Activated naive CD8-positive, alpha-beta T cell treated with anti-CD3 and anti-CD28 coated beads, Interleukin-2, amount 50 U/mL, for 16 hours (primary cell): ENCODE measurements at places on chromosomes 3 and 15.

- no peak for DNase-seq
Observed at GRCh38 chr15:89433686-89434085, 62.7 kb downstream of the RHCG start.

DNA sequence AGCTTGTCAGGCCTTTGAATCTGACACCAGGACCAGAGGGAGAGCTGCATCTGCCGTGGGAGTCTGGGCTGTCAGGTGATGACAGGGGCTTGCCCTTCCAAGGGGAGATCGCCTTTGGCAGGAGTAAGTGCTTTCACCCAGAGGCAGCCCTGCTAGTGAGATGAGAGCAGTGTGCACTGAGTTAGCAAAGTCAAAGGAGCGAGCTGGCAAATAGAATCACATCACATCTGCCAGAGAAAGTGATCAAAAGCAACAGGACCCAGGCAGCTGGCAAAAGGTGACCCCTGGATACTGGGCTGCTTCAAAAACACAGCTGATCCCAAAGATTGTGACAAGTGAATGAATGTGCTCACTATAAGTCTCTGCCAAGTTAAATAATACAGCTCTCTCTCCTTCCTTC lies 36.1 kb upstream of the PYDC2 start:
- no peak for DNase-seq

- DNase-seq, result no peak
Observed at GRCh38 chr3:16596352-16597032, 8.7 kb downstream of the DAZL start.

DNA sequence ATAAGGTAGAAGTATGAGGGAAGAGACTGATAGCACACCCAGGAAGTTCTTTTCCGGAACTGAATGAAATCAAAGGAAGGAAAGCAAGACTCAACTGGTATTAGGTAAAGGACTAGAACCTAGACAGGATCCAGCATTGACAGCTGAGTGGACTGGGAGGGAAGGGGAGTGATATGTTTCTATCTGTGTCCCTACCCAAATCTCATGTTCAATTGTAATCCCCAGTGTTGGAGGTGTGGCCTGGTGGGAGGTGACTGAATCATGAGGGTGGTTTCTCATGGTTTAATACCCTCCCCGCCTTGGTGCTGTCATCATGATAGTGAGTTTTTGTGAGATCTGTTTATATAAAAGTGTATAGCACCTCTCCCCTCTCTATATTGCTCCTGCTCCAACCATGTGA lies 415.9 kb upstream of the KCNMB2 start:
- DNase-seq, result no peak

DNA sequence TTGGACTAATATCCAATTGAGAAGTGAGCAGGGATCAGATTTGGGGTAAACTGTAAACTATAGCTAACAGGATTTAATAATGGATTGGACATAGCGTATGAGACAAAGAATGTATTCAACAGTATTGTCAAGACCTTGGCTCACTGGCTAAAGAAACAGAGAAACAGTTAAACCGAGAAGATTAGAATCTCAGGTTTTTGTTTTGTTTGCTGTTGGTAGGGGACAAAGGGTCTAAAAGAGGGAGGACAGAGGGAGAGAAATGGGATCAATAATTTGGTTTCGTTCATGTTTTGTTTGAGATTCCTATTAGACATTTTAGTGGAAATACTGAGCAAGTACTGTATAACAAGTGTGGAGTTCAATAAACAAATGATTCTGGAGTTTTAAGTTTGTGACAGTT lies 28.6 kb downstream of the CLDN1 start:
- DNase-seq, result no peak

DNA sequence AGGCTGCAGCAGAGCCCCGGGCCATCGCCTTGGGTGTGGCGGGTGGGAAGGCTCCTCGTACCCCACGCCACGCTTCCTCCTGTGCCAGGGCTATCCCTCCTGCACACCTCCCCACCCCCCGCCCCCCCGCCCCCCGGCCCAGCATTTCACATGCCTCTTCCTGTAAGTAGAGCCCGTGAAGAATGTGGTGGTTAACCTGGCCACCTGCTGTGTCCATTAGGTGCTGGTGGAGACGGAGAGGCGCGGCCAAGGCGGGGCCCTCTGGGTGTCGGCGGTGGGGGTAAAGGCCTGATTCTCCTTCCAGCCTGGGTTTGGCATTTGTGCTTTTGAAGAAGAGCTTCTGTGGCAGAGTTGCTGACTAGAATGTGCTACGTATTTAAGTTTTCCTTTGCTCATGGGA lies 127.8 kb downstream of the CHDH start:
- DNase-seq, result no peak

DNA sequence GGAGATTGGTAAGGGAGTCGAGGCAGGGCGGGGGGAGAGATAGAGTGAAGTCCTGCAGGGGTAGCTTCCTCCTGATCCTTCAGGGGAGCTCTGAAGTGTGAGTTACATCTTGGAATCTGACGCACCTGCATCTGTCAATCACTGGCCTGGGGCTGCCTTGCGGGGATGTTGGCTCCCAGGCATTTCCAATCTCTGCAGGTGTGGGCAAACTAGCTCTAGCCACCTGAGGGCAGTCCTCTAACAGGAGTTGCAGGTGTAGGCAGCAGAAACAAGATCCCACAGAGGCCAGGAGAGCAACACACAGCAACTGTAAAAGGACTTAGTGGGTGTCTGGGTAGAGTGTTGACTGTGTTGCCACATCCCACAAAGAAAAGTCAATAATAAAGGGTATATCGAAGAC lies 63.6 kb downstream of the ZNF621 start:
- DNase-seq, result no peak

GRCh38 chr3:120147072-120147871 lies 53.0 kb upstream of the GSK3B start:
- no peak for DNase-seq

DNA sequence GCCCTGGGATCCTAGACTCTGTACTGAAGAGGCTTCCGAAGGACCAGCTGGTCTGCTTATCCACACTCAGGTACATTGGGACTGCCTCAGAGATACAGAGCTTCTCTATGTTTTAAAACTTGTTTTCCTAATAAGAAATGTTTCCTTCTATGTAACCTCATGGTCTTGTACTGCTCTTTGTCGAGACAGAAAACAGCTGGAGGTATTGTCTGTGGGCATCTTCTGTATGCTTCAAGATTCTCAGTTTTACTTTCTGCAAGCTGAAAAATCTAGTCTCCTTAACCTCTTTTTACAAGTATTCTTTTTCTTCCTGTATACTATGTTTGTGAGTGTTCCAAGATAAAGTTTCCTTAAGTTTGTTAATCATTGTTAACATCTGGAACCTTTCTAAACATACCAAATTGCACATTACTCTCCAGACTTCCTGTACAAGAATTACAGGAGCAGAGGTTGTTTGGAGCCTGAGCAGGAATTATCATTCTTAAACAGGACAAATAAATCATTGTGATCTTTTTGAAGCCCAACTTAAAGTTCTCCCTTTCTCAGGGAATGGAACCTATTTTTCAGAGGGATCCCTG lies 358.3 kb upstream of the CFAP20DC start:
- no peak for DNase-seq

- no peak for DNase-seq
Observed at GRCh38 chr3:46874430-46874829, 3.1 kb upstream of the PTH1R start.

DNA sequence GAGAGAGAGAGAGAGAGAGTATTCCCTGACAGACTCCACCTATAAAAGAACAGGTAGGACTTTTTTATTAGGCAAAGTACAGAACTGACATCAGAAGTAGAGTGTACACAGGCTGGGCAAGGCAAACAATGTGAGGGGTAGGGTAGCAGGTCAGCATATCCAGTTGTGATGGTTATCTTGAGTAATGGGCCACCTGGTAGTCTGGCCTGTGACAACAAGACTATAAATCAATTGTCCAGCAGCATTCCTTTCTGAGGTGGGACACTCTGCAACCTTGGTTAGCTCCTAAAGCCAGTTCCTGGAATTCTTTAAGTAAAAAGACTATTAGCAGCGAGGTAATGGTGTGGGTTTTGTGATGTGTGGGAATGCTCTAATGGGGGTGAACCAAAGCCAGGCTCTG lies 14.9 kb upstream of the TMCC1 start:
- DNase-seq, result no peak

- DNase-seq, result no peak
Observed at GRCh38 chr15:71136159-71136783, 21.0 kb downstream of the THSD4 start.

GRCh38 chr15:75200391-75200764 lies 1.3 kb upstream of the C15orf39 start:
- no peak for DNase-seq

DNA sequence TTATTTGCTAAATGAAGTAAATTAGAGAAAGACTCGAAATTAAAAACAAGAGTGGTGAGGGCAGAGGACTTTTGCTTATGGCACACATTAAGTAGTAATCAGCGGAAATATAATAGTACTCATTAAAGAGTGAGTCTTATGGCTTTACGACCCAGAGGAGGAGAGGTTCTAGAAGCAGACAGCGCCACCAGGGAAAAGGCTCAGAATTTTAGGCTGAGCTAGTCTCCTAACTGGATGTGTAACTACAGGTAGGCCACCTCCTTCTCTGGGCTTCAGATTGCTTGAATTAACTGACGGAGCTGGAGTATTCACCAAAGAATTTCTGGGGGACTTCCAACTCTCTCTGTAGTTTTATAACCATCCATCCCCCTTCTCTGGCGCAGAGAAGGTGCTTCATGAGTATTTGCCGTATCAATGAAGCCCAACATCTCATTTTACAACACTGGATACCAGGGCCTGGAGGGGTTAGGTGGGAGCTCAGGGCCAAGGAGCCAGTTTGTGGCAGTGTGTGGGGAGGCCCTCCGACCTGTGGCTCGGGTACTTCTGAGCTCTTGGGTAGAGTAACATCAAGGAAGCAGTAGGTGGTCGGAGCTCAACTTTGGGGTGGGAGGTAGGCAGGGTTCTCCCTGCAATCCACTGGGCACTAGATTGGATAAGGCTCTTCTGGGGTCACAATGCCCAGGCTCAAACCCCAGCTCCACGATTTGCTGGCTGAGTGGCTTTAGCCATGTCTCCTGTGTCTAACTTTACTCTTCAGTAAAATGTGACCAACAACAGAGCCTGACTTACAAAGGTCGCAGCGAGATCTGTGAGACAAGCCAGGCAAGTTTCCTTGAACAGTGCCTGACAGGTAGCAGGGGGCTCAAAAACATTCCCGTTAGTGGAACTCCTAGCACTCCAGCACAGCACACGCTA lies 1.1 kb downstream of the CHCHD4 start:
- DNase-seq, result no peak

- DNase-seq, result no peak
Observed at GRCh38 chr15:101381671-101382212, 86.7 kb upstream of the SNRPA1 start.

DNA sequence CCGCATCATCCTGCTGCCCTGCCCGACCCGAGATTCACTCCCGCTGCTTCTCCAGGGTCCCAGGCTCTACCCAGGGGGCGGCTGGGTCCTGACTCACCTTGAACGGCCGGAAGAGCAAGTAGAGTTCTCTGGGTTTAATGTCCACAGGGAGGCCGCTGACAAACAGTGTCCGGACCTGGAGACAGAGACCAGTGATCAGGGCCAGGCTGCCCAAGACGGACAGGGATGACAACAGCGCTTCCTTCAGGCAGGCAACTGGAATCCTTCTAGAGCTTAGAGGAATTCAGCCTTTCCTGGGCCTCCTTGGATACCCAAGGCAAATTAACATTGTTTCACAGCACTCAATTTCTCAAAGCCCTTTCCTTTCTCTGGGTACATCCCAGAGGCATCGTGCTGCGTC lies 23.9 kb downstream of the RBPMS2 start:
- DNase-seq, result no peak

GRCh38 chr15:58346361-58346760 lies 85.4 kb upstream of the LIPC start:
- no peak for DNase-seq

DNA sequence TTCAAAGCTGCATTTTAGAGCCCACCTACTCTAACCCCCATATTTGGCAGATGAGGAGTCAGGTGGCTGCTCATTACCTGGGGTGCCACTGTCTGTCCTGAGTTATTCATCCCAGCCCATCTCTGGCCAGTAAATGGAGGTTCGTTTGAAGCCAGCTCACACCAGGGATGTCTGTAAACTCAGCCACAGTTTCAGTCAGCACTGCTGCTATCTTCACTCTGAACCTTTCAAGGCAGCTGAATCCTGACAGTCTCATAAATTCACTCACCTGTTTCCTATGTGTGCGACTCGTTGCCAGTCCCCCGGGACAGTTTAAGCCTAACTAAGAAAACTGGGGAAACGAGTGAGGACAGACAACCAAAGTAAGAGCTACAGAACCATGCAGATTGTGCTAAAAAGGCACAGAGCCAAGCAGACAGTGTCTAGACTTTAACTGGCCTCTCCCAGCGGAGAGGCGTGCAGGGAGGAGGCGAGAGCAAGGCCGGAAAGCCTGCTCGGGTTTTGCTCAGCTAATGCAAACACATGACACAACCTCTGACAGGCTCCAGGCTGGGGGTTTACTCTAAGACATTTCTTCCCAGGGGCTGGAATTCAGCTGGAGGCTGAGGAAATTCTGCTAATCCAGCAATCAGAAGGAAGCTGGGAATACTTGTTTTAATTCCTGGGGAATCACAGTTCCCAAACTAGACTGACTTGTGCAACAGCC lies 12.0 kb downstream of the FSTL1 start:
- no peak for DNase-seq

GRCh38 chr3:188243124-188243795 lies 89.3 kb downstream of the LPP start:
- no peak for DNase-seq

- no peak for DNase-seq
Observed at GRCh38 chr3:60226912-60227311, 1024.3 kb downstream of the FHIT start.

- no peak for DNase-seq
Observed at GRCh38 chr3:46131884-46132450, 76.1 kb downstream of the CCR1 start.

DNA sequence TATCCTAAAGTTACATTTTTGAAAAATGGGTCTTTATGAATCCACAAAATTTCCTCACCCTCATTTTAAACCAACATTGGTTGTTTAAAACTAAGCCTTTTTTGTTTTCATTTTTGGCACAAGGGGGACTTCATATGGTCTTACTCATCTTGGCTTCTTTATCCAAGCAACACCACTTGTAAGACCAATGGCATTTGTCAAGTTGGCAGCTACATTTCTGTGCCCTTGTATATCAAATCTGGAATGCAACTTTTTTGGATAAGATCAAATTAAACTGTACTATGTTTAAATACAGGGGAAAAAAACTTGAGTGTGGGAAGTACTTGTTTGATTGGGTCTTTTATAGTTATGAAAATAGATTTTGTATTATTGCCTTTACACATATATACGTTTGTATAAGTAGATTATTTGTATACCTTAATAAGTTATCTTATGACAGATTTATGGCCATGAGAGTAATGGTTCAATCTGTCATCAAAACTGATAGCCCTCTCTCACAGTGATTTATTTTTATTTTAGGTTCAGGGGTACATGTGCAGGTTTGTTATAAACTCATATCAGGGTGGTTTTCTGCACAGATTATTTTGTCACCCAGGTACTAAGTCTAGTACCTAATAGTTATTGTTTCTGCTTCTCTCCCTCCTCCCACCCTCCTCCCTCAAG lies 43.4 kb downstream of the GPR160 start:
- no peak for DNase-seq

GRCh38 chr15:92195241-92195640 lies 198.4 kb upstream of the ST8SIA2 start:
- no peak for DNase-seq
